ENCODE measurements at places on chromosomes 13 and 19. TPM values are rescaled to one million over a fixed set of nuclear protein-coding genes. Genes with fewer than 3 reads are reported as not detected.
A peak's percentile ranks its signal among the peaks of the same experiment; 100 is the strongest.

Gene ARMC6
- 39.5 TPM for total RNA-seq

Gene GEMIN7
- 27.4 TPM for total RNA-seq

Gene ZNF582
- total RNA-seq: 4.7 TPM

Gene SYT5
- not detected for total RNA-seq

Gene PRODH2
- not detected for total RNA-seq

Gene RGCC
- total RNA-seq: 142 TPM

Gene ELSPBP1
- not detected for total RNA-seq

Gene NPAS1
- not detected for total RNA-seq

Gene TPTE2
- not detected for total RNA-seq

- DNase-seq: no peak
Measured at GRCh38 chr13:93959796-93960533, 519.5 kb downstream of the DCT start.

DNA sequence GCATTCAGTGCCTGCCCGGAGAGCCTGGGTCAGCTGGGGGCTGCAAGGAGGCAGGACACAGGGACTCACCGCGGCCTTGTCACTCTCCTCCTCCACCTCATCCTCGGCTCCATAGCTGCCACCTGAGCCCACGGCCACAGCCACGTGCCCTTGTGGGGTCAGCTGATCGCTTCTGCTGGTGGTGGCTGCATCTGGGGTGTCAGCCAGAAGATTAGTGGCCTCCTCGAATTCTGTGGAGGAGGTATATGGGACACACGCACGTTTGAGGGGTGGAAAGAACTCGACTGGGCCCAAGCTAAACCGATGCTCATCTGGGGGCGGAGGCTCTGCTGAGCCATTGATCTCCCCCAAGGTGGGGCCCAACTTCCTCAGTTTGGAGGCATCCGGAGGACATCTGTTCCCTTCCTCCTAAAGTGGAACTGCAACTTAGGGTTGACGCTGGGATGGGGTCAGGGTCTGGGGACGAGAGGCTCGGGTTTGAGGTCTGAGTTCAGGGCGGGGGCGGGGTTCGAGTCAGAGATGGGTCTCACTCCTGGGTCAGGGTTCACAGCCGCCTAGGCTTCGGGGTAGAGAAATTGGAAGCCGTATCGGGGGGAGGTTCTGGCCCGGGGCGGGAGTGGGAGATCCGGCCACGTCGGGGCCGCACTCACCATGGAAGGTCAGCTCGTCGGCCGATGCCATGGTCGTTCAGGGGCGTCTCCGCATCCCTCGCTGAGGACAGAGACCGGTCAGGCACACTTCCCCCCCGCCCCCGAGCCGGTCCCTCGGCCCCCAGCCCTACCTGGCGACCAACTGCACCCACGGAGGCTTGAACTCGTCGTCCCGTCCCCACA, 493 bp downstream of the YIPF2 start:
- no peak for DNase-seq

- peak; percentile 82 for DNase-seq
Measured at GRCh38 chr19:43826787-43827754, at the start of gene ZNF283. Gene ZNF283, plus strand, starts transcription at chr19:43827321. Its CDS starts 6,184 bp downstream, at chr19:43833505.

DNA sequence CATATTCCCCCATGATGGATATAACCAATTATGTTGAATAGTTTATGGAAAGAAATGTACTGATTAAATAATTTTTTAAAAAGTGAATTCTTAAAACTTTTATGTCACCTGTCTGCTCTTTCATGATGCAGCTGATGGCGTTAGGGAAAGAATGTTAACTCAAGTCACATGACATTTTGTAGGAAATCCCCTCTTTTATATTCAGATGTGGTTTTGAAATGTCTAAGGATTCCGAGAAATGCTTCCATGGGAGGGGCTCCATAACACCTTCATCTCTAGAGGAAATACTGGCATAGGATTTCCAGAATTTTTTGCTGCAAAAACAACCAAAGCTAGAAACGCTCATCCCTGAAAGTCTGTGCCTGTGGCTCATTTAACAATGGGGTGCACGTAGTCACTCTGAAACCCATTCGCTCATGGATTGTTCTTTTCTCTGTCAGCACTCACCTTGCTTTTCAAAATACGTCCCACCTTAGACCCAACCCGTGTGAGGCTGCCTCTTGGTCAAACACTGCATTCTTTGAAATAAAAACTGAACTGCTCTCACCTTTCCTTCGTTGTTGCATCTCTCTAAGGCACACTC, 288.9 kb downstream of the SHISA2 start:
- DNase-seq: no peak

DNA sequence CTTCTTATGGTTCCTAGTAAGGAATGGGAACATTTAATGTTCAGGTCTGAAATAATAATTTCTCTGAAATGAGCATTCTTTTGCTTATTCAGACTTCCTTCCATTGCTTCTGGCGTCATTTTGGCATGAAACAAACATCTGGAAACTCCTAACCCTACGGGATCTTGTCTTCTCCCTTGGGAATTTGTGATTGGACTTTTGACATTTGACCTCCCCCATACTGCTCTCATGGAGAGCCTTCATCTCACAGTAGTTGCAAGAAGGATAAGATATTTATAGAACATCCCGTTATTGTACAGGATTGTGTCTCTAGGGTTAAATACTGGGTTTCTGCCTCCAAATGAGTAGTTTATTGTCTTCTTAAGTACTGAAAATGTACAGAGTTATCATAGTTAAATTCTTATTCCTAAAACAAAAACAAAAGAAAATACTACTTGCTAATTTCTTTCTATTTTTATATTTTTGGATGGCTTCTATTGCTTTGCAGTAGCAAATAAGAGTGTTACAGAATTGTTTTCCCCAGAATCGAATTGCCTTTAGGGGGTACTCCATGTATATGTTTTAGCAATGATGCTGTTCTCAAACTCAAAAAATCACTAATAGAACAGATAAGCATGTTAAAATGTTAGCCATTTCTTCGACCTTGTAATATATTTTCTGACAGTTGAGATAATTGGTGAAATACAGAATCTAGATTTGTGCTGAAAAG, 366.8 kb downstream of the DLEU7 start:
- no peak for DNase-seq

- no peak for DNase-seq
Measured at GRCh38 chr19:30373593-30373992, 1.4 kb downstream of the ZNF536 start.

- DNase-seq: no peak
Measured at GRCh38 chr13:113729187-113730019, 29.6 kb upstream of the TMEM255B start.

DNA sequence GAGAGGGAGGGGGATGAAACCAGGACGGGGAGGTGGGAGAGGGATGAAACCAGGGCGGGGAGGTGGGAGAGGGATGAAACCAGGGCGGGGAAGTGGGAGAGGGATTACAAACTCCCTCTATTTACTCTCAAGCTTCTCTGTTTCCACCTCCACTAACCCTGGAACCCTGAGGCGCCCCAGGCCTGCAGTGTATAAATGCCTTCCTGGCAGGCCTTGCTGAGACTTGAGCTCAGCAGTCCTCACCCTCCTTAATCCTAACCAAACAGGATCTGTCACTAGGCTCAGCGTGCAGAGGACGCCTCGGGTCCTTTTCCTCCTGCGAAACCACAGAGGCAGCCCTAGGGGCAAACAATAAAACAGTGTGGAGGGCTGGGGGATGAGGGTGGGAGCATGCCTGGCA, 32.1 kb upstream of the OR1M1 start:
- DNase-seq: no peak

GRCh38 chr13:110826861-110827672, 87.8 kb downstream of the ANKRD10 start:
- DNase-seq: no peak

DNA sequence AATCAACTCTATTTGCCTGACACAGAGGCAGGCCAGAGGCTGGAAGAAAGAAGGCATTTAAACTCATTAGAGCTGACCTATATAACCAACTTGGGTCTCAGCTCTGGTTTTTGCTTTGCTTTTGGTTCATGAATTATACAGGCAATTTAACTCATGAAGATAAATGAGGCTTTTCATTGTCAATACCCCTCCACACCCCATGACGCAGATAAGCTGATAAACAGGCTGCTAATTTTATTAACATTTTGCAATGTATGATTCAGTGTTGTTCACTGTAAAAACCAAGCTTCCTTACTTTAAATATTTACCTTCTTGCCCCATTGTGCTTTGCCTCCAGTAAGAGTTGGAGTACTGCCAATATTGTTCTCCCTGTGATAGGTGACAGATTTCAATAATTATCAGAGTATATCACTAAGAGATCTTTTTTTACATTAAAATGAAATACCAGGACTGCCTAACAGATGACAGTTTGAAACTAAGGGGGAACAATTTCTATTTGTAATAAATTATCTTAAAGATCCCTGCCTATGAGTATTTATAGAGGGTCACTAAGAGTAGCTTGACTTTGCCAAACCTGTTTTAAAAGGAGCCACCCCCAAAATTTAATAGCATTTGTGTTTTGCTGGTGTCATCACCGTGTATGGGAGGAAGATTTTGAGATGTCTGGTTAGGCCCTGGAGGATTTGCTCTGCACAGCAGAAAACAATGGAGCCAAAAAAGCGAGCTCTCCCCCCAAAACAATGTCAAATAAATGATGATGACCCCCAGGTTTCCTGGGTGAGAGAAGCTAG, 472.7 kb upstream of the NBEA start:
- no peak for DNase-seq

DNA sequence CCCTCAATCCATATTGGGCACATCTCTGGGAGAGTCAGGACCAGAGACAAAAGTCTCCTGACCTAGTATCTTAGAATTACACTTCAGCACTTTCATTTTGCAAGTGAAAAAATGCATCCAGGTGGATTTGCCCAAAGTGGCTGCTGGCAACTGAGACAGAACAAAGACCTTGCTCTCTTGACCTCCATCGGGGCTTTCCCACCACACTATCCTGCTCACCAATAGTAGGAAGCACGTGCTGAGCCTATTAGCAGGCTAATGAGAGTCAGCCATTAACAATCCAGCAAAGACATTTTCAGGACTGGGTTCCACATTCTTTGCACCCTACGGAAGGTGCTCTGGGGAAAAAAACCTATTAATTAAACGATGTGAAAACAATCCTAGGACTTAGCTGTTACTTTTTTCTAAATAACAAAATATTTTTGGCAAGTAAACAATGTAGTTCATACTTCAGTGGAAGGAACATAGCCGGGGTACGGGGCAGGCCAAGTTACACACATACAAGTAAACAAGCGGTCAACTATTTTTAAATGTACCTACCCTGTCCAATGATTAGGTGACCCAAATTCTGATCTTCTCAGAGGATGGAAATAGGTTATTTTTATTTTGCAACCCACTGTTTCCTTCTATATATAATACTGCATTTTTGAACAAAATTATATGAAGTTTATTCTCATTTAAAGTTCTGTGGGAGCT, 78.6 kb downstream of the CDADC1 start:
- DNase-seq: no peak

DNA sequence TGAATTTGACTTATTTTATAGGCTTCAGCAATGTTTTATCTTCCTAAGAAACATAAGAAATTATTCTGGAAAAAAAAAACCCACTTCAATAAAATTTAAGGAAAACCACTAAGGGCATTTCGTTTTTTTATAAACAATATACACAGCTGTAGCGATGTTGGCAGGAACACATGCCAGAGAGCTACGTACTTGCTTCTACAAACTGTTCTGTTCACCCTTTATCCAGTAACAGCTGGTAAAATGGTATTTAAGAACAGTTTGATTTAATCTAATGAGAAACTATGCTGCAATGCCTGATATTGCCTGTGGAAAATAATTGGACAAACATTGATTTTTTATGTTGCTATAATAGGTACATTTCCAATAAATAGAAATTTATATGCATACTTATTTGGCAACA, 137.2 kb upstream of the DACH1 start:
- no peak for DNase-seq

GRCh38 chr19:32719611-32720059, at the start of gene TDRD12:
Gene TDRD12, plus strand, starts transcription at chr19:32719767. Its CDS starts 306 bp downstream, at chr19:32720073.
- DNase-seq: no peak

DNA sequence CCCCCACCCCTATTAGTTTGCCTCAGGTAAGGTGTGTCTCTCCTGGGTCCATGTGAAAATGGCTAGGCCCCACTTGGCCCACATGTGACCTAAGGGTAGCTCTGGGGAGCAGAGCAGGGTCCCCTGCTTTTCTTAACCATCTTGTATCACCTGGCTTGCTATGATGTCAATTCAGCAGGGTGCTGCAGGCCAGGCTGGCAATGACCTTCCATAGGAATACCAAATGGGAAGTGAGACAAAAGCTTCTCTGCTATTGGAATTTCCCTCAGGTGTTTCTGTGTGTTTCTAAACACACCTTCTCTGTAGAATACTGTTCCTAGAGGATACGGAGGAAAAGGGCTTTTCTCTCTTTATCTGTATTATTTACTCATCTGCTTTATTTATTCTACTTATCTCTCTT, 35.7 kb upstream of the DACH1 start:
- DNase-seq: no peak

GRCh38 chr19:4754248-4754647, 30.6 kb upstream of the DPP9 start:
- DNase-seq: no peak

DNA sequence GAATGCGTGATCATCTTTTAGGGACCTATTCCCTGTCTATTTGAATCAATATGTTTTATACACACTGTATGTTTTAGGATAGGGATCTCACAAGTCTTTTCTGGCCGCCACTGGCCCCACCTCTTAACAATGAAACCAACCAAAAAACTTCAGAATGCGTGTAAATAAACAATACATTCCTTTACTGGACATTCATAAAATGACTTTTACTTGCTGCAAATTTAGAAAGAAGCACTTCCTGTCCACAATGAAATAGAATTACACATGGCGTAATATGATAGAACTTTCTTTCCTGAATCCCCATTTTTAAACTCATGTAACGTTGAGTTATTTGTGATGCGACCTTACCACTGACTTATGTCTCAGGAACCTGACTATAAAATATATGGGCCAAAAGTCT, 233.6 kb downstream of the SLITRK6 start:
- DNase-seq: no peak

- no peak for DNase-seq
Measured at GRCh38 chr19:53156850-53157249, 2.0 kb downstream of the ZNF347 start.
